ENCODE measurements at places on chromosomes 7 and 10. TPM values are rescaled to one million over a fixed set of nuclear protein-coding genes. Genes with fewer than 3 reads are reported as not detected.

Gene EFCAB10
- total RNA-seq, result not detected

DNA sequence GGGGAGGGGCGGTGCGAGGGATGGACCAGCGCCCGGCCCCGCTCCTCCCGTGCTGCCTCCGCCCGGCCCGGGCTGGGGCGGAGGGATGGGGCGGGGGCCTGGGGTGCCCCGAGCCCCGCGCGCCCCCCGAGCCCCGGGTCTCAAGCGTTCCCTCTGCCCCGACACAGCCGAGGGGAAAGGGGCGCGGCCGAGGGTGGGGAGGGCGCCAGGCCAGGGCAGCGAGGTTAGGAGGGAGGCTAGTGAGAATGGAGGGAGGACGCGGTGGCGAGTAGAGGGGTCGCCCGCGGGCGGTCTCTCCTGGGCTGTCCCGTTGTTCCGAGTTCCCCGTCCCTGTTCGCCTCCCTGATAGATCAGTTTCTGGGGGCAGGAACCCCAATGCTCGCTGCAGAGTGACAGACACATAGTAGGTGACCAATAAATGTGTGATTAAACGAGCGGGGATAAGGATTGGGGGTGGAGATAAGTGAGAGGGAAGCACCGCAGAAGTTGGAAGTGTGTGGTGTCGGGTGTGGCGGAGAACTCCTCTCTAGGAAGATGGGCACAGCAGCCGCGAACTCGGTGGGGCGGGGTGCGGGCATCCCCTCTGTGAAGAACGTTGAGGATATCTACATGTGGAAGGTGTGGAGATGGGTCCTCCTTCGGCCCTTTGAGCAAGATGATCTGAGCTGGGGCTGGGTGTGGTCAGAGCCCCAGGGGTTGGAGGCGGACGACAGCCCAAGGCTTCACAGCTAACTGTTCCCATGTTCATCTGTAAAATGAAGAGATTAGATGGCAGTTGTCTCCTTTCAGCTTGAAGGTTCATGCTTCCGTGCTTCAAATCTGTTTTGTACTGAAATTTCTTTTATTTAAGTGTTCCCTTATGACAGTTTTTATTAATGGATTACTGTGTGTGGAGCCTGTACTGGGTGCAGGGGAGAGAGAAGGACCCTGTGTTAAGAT lies 580 bp downstream of the ZNF775 start:
- no peaks in the 10 kb centered on the region for H3K36me3 ChIP-seq
- peak overlapping the region; percentile 80 for H3K27ac ChIP-seq
- peaks cover 3% of the 10 kb centered on the region for H3K27me3 ChIP-seq

Gene HKDC1
- total RNA-seq, result 0.09 TPM

Gene PODXL
- 10.7 TPM for total RNA-seq

- 0 out of 2 replicates have a peak, but pooled peaks cover 4% of the 10 kb centered on the region for H3K36me3 ChIP-seq
- H3K27ac ChIP-seq, result no peak overlapping the region
- no peak for DNase-seq
- H3K4me3 ChIP-seq, result no peak overlapping the region
- H3K4me1 ChIP-seq, result peaks cover 42% of the 10 kb centered on the region
Measured at GRCh38 chr10:31294558-31294957, 24.5 kb upstream of the ZEB1 start.

Gene C10orf53
- total RNA-seq, result not detected

DNA sequence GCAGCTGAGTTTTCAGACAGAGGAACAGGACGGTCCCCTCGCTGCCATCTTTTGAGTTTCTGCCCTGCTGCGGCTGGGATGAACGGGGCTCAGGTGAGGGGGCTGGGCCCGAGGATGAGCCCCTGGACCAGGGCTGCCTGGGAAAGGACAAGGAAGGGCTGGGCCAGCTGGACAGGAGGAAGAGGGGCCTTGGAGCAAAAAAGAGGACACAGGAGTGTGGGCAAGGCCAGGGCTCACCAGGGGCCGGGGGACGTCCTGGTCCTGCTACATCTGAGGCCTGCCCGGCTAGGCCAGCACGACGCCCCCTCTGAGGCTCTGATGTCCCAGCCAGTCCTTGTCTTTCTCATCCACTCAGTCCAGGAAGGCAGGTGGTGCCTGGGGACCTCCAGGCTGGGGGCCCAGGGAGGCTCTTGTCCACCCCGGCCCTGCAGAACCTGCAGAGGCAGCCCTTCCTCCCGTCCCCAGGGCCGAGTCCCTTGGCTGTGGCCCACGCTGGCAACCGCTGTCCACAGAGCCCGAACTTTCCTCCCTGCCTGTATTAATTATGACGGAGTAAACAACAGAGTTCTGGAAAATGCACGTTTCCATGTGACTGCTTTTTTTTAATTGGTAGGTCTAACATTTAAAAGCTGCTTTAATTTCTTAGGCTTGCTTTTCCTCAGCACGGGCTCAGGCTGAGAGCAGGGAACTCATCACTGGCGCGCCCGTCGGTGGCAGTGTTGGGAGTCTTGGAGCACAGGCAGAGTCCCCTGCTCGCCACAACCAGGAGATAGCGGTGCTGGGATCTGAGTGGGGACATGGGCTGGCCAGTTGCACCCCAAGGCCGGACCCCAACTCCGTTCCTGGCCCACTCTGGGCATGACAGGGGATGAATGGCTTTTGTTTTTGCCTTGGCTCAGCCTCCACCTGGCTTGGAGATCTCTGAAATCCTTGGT lies 187.7 kb downstream of the ELFN1 start:
- H3K27me3 ChIP-seq, result no peaks in the 10 kb centered on the region
- H3K36me3 ChIP-seq, result no peaks in the 10 kb centered on the region
- no peak overlapping the region for H3K27ac ChIP-seq
- no peak overlapping the region for H3K4me3 ChIP-seq
- no peaks in the 10 kb centered on the region for H3K4me1 ChIP-seq

DNA sequence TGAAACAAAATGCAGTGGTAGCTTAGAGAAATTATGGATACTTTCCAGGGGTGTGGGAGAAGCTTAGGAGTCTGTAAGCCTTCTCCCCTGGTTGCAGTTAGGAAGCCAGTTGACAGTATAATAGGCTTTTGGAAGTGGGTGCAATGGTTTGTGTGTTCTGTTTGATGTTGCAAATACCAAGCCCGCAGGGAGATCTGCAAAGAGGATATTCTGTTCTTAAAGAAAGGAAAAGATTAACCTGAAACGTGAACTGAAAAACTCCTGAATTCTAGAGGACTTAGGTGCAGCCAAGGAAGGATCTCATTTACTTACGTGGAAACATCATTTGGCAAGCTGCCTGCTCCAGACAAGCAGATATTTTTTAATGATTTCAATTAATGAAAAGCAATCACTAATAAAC lies 496.6 kb downstream of the AUTS2 start:
- no peak overlapping the region for H3K4me3 ChIP-seq
- no peaks in the 10 kb centered on the region for H3K36me3 ChIP-seq
- H3K27me3 ChIP-seq, result no peaks in the 10 kb centered on the region
- DNase-seq, result no peak
- no peak overlapping the region for H3K27ac ChIP-seq
- H3K4me1 ChIP-seq, result no peaks in the 10 kb centered on the region

Data from HFFc6 (cell line).